Stimulated activated naive CD8-positive, alpha-beta T cell treated with anti-CD3 and anti-CD28 coated beads, Interleukin-15, amount 100 ng/mL, for 72 hours (primary cell): ENCODE measurements at places on chromosomes 1 and 21.

DNA sequence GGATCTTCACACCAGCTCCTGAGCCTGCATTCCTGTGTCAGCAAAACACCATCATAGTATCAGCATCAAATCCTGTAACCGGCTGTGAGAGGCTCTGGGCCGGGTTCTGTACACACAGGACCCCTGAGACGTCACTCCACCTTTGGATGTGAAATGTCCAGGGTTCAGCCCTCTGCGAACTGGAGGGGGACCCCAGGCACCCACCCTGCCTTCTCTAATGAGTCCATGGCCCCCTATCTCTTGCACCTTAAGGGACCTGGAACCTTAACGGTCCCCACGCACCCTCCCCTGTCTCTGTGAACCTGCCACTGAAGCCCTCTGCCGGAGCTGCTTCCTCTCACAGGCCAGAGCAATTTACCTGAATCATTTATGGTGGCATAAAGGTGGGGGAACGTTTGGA, 257.8 kb downstream of the NPHP4 start:
- DNase-seq = no peak

GRCh38 chr1:11100149-11100493, 452 bp upstream of the EXOSC10 start:
- DNase-seq = no peak

GRCh38 chr1:222899471-222899870, 84.6 kb downstream of the DISP1 start:
- no peak for DNase-seq

DNA sequence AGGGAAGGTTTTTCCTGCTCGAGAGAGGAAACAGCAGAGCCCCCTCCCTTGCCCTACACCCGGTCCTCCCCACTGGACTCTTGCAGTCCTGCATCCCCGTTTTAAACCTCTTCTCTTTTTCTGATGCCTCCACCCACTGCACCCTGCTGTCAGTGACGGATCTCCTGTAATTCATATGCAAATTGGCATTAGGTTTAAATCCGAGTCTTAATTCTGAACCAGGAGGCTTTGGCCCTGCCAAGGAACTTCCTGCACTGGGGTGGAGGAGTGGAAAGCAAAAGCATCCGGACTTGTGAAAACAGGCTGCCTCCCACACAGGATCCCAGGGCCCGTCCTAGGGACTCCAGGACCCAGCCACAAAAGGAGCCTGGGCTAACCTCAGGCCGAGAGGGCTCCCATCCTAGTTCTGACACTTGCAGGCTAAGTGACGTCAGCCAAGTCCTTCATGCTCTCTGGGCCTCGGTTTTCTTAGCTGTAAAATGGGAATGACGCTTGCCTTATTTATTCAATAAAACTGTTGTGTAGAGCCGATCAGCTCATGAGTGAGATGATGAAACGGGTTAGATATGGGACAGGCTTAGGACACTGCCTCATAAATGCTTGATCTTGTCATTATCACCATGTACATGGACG, 613.3 kb downstream of the AJAP1 start:
- no peak for DNase-seq

- DNase-seq = no peak
These were observed 2.0 kb upstream of the ATP13A2 start for GRCh38 chr1:17013491-17014320.

GRCh38 chr1:39657402-39657801, 14.5 kb downstream of the NT5C1A start:
- DNase-seq = no peak

DNA sequence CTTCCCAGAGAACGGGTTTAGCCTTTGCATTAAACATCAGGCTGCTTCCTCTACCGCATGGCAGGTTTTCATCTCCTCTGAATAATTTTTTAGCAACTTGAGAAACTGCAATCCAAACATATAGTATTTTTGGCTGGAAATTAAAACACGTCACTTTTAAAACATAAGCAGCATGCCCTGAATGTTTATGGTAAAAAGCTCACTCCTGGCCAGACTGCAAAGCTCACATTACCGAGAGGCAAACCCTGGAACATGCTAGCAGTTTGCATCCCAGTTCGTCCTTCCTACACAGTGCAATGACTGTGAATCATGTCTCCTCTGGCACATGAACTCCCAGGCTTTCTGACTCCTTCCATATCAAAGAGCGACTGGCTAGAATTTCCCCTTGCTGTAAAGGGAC, 312.3 kb downstream of the RRAGC start:
- DNase-seq = no peak

GRCh38 chr1:19203440-19203839, 6.6 kb downstream of the UBR4 start:
- no peak for DNase-seq

- DNase-seq = no peak
These were observed 36.8 kb upstream of the DIRAS3 start for GRCh38 chr1:68087184-68087583.

GRCh38 chr1:238350471-238350870, 459.7 kb upstream of the ZP4 start:
- no peak for DNase-seq

DNA sequence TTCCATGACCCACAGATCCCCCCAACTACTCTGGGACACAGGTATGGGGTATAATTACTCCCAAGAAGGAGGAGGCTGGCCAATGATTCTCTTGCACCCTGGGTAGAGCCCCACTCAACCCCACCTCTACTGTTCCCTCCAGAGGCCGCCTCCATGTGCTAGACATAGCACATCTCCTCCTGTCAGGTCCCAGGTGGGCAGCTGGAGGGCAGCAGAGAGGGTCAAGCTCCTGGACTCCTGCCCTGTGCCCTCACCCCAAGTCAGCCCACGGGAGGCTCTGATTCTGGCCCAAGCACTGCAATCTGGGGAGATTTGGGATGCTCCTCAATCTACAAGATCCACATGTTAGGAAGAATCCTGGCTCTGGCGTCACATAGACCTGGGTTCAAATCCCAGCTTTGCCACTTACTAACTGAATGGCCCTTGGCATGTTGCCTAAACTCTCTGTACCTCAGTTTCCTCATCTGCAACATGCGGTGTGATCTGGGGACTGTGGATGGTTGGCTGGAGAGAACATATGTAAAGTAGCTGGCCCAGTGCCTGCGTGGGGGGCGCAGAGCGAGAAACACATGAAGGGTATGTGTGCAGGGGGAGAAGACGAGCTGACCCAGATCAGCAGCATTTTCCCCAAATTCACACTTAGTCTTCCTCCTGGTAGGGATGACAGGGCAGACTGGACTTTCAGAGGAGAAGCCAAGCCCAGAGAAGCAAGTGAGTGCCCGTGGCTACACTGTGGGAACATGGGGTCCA, 23.2 kb downstream of the TNNT2 start:
- DNase-seq = no peak

- no peak for DNase-seq
These were observed 146.7 kb downstream of the KCNT2 start for GRCh38 chr1:196461521-196461920.

GRCh38 chr1:209153411-209153810, 430.1 kb upstream of the CAMK1G start:
- no peak for DNase-seq

- DNase-seq = no peak
These were observed 325.0 kb upstream of the ESRRG start for GRCh38 chr1:217048104-217048707.

- DNase-seq = no peak
These were observed 33.7 kb downstream of the KCND3 start for GRCh38 chr1:111955755-111956154.

GRCh38 chr1:52296345-52296744, 69.7 kb downstream of the CC2D1B start:
- no peak for DNase-seq

DNA sequence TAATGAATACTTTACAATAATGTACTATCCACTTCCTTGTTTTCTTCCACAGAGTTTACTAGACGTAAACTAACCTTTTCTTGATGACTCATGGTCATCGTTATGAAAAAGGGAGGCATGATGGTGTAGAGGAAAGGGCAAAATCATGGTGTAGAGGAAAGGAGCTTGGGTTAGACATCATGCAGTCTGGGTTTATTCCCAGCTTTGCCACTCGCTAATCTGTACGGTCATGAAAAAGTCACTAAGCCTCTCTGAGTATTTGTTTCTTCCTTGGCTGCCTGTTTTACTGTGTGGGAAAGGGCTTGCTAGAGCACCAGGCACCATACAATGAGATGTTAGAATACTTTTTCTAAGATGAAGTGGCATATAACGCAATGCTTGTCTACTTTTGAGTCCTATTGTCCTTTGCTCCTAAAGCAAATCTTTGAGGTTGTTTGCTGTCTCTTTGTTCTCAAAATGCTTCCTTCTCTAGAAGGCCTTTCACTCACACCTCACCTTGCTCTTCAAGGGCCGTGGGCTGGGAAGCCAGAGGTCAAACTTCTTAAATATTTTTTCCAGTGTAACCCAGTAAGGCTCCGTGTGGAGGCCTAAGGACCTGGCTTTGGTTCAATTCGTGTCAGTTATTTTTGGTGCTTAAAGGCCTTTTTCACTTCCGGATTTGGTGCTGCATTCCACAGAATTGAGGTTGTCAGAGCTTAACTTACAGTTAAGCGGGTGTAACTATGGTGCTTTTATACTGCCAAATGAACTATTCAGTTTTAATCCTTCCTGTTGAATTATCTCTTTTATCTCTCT, 9.9 kb upstream of the ETV3 start:
- DNase-seq = no peak

GRCh38 chr1:229204921-229205777, 65.8 kb upstream of the RAB4A start:
- no peak for DNase-seq

DNA sequence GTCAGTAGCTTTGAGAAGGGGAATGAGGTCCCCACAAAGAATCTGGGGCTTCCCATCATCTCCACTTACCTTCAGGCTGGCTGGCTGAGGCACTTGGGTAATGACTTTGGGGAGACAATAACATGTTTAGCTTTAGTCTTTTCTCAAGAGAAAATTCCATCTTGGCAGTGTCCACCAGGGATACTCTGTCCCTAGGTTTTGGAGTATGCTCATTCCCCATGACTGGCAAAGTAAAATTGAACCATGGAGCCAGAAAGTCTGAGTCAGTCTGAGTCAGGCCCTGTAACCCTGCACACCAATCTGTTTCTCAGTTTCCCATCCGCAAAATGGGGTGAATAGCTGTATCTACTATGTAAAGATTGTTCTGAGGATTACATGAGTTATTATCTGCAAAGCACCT, 28.2 kb downstream of the RUNX1 start:
- DNase-seq = peak; percentile 10

DNA sequence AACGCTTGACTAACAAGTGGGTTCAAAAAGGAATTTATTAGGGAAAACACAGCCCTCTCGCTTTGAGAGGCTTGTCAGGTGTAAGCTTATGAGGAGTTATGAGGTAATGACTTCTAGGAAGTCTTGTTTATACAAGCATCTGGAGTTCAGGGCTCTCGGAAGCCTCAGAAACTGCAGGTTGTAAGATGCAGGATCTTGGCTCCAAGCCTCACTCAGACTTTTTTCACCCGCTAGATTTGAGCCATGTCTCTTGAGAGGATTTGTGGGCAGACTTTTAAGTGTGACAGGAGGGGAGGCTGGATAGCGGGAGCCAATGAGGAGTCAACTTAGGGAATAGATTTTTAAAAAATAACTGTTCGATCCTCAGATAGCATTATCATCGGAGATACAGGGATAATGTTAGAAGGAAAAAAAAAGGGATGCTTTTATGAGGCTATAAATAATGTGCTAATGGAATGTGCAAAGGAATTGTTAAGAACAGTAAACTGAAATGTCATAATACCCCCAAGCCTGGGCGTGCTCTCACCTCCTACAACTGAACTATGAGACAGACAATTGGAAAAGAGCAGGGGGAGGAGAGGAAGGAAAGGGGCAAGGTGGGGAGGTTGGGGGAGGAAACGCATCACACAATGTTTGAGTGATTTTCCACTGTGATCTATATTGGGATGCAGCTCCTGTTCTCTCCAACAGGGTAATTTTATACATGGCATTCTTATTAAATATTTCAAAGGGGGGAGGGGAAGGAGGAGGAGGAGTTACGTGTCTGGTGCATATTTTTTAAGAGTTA, 107.4 kb upstream of the ESRRG start:
- DNase-seq = no peak

DNA sequence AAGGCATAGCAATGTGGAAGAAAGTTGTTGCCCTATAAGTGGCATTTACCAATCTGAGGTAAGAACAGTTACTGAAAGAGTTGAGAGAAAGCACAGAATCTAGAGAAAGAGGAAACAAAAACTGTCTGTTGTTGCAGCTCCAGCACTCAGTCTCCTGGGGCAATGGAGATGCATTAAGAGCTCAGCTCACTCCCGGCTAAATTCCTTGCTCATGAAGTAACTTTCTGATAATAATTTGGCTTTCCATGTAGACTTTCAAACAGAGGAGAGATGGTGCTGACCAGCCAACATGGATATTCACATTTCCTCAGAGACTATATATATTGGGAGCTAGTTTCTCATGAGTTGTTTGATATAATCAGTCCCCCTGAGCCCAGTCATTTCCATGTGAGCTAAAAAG, 135.3 kb downstream of the GDAP2 start:
- no peak for DNase-seq

DNA sequence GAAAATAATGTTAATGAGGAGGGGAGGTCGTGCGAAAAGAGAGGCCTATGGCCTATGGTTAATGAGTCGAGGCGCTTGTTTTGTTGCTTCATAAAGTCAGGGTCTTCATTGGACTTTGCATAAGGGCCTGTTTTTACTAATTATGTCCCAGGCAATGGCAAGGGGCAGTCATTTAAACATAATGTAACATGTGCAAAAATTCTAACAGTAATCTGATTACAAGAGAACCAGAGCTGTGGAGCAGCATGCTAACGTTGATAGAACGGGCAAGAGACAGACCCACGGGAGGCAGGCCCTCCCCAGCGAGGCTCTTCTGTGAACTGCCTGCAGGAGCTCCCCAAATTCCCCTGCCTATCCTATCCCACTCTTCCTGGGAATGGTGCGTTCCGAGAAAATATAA, 22.6 kb upstream of the CAMK1G start:
- no peak for DNase-seq

DNA sequence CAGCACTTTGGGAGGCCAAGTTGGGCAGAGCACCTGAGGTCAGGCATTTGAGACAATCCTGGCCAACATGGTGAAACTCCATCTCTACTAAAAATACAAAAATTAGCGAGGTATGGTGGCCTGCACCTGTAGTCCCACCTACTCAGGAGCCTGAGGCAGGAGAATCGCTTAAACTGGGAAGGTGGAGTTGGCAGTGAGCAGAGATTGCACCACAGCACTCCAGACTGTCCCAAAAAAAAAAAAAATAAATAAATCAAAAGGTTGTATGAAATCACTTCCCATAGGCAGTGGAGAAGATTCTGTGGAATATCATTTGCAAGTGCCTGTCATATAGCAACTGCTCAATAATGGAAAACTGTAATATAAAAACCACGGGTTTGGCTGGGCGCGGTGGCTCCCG, 65.1 kb upstream of the SERBP1 start:
- DNase-seq = no peak
